ENCODE measurements at places on chromosomes 1 and 21.

- no peak for DNase-seq
Measured at GRCh38 chr1:229196404-229197264, 74.3 kb upstream of the RAB4A start.

GRCh38 chr1:116537040-116537831, 33.6 kb downstream of the CD58 start:
- DNase-seq, result no peak

- DNase-seq, result peak; percentile 32
Measured at GRCh38 chr1:230303822-230304221, 122.3 kb downstream of the PGBD5 start.

DNA sequence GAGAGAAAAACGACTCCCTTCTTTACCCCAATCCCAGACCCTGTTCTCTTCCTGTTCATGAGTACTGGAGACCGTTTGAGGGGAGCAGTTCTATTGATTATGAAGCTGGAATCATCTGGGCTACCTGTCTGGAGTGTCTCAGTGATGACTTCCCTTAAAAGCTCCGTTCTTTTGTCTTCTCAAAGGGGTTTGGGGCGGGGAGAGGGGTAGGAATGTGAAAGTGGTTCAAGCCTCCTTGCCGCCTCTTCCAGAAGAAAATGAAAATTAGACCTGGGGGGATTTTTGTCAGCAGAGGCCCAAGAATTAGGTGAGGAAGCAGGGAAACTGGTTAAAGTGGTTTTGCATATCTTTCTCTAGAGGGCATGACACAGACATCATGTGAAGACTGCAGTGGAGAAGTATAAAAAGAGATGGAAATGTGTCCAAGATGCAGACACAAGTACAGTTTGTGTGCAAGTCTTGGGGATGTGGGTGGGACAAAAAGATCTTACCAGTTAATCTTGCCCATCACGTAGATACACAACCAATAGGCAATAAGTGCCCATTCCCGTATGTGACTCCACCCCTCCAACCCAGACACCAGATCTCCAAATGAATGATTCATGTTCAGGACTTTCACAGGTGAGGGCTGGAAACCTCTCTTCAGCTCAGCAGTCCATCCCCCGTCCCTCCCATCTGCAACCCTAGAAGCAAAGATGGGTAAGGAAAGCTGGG, 470 bp upstream of the MTMR11 start:
- no peak for DNase-seq

GRCh38 chr1:180530501-180530900, 28.1 kb upstream of the ACBD6 start:
- DNase-seq, result peak; percentile 60

DNA sequence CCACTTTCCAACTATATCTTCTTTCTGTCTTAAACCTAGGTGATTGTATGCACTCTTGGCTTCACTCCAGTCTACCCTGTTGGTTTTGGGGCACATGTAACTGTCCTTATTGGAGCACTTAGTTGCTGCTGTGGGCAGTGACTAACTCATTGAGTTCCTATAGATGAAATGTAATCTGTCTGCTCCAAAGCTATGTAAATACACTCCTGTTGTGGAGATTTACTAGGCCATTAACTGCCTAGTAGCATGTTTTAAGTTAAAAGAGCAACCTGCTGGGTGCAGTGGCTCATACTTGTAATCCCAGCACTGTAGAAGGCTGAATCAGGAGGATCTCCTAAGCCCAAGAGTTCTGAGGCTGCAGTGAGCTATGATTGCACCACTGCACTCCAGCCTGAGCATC, 137.6 kb downstream of the ZMYM4 start:
- DNase-seq, result no peak

DNA sequence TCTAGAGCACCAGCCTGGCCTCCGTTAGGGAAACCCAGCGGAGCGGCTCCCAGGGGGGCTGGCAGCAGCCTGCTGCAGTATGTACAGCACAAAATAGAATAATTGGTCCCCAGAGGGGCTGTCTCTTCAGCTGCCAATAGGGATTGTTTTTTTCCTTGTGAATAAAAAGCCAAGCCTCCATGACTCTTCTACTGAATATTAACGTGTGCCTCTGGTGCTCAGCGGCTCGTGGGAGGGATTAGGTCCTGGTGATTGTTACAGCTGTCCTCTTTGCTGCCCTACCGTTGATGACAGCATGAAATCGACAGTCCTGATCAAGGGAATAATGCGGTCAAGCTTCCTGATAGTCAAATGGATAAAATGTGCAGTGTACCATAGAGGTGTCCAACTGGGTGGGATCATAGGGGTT, 190.7 kb upstream of the RUNX1 start:
- DNase-seq, result no peak

- DNase-seq, result no peak
Measured at GRCh38 chr1:1228596-1229321, 3.0 kb downstream of the SDF4 start.

- DNase-seq, result no peak
Measured at GRCh38 chr21:29453511-29453910, 154.8 kb downstream of the BACH1 start.

DNA sequence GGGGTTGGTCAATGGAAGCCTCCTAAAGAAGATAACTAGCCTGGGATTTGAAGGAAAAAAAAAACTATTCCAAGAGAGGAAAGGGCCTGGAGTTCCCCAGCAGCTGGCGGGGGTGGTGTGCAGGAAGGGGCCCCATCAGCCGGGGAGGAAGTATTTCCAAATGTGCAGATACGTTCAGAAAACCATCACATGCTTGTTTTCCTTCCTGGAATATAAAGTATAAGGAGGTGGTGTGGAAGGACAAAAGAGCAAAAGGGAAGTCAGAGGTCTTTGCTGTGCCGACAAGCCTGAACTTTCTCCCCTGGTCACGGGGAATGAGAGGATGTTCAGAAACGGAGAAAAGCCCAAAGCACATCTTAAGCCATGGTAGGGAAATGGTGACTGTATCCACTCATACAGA, 72.0 kb upstream of the BACE2 start:
- no peak for DNase-seq

GRCh38 chr1:61224609-61225008, 142.2 kb downstream of the NFIA start:
- DNase-seq, result no peak

DNA sequence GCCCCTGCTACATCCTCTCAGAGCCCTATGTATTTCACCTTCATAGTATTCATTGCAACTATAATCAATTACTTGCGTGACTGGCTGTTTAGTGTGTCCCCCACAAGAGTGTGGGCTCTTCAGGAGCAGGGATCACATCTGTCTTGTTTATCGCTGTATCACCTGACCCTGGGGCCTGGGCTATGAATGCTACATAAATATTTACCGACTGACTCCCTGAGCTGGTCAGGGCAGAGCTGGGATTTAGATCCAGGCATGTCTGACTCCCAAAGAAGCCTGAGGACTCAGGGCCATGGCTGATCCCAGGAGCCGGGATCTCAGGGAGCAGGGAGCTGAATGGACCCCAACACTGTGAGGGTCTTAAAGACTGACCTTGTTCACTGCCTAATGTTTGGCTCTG, 49.7 kb downstream of the AHDC1 start:
- DNase-seq, result no peak

DNA sequence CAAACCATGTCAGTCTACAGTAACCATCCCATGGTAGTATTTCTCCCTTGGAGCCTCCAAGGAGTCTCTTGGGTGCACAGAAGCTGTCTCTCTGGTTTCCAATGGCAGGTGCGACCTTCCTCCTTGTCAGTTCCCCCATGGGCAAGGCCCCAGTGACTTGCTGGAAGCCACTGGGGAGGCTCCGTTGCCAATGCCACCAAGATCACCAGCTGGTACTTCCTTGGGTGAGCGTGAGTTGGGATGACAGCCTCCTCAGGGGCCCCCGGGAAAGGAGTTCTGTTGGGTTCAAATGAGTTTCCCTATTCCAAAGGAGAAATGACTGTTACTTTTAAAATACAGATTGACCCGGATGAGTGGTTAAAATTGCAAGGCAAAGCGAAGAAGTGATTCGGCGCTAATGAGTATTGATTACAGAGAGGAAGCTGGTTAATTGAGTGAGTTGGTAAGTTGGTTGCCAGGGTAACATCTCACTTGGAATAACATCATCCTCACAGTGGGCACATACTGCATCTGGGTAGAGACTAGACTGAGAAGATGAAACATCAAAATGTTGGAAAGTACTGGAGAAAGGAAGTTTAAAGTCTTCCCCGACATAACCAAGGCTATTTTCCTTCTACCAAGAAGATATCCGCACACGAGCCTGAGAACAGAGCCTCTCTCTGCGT, 53.0 kb upstream of the LAPTM5 start:
- no peak for DNase-seq

- no peak for DNase-seq
Measured at GRCh38 chr1:5526822-5527551, 465.2 kb downstream of the NPHP4 start.

DNA sequence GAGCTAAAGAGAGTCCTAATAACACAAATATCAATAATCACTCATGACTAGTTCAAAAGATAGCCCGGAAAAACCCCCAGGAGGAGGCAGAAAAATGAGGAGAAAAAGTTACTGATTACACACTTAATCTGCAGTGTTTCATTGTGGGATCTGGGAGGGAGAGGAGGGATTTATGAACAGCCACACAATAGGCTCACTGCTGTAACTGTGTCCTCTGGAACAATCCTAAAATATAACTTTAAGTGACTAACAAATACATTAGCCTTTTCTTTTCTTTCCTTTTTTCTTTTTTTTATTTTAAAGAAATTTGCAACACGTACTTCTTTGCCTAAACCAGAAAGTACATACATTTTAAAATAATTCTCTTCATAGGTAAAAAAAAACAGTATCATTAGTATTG, 106.3 kb upstream of the LBR start:
- no peak for DNase-seq

GRCh38 chr1:31771891-31772668, 7.9 kb upstream of the ADGRB2 start:
- no peak for DNase-seq

- DNase-seq, result no peak
Measured at GRCh38 chr1:246679794-246680177, 44.4 kb upstream of the SCCPDH start.

DNA sequence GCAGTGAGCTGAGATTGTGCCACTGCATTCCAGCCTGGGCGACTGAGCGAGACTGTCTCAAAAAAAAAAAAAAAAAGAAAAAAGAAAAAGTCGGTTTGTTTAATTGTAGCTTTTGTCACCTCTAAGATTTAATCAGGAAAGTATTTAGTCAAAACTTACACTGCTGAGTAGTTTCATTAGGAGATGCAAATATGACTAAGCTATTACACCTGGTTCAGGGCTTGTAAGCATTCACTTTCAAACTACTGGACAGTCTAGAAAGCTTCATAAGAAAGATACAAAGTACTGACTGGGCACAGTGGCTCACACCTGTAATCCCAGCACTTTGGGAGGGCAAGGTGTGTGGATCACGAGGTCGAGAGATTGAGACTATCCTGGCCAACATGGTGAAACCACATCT, 75.9 kb upstream of the CACYBP start:
- no peak for DNase-seq

DNA sequence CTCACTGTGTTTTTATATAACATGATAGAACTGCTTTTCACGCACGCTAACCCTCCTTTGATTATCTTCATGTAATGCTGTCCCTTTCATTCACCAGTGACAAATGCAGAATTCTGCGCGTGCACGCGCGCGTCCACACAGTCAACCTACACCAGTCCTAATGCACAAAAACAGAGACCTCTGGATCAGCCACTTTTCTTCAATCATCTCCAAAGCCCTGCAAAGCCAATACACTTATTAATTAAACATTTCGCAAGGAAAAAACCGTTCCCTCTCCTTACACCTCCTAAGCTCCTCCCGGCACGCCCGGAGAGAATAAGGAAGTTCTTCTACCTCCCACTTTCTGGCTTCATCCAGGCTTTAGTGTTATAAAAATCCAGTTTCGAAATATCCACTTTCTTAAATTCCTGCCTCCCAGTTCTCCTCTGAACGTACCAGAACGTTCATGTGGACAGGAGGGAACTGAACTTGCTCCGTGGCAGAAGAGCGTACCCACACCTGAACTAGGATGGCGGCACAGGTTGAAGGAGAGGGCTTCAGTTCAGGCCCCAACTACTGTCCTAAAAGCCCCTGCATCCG, 4.6 kb downstream of the LMX1A start:
- DNase-seq, result no peak

DNA sequence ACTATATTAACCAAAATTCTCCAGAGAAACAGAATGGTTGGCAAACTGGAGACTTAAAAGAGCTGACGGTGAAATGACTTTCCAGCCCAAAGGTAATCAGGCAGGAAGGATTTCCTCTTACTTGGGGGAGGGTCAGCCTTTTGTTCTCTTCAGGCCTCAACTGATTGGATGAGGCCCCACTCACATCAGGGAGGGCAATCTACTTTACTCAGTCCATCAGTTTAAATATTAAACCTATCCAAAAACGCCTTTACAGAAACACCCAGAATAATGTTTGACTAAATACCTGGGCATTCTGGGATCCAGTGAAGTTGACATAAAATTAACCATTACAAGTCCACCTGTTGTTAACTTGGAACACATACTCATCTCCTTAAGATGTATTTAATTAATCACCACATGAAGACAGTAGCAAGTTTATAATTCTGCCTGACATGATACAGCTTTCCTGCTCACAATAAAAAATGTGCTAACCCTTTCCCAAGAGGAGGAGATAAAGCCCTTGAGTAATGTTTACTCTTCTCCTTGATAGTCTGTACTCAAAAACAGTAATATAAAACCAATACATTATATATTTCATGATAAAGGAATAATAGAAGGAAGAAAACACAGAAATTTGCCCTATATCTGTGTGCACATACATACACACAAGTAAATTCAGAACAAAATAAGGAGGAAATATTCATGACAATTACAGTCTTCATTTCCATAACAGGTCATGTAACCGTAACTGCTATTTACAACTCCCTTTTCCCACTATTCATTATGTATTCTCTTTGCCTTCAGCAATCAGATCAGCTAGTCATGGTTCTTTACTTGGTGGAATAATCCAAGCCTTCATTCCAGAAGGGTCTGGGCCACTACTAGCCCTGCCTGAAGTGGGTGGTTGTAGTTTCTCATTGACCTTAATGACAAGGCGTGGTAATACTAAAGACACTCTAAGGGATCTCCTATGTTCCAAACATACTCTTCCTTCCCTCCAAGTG, 107.5 kb upstream of the RUNX1 start:
- DNase-seq, result no peak

GRCh38 chr1:29638281-29638680, 402.0 kb downstream of the PTPRU start:
- DNase-seq, result no peak

DNA sequence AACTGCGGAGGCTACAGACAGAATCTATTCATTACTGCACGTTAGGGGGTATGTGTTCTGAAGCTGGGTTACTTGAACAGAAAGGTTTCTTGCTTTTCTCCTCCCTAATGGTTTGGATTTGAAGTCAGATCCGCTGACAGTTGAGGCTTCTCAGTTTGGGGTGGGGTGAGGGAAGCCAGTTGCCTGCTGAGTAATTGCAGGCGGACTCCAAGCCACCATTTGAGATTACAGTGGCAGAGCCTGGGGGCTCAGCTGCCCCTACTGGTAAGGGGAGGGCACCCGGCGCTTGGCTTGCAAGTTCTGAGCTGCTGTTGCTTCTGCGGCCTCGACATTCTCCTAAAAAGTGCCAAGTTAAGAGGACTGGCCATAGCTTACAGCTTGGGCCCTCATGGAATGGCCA, 2.0 kb downstream of the GRHL3 start:
- DNase-seq, result no peak
